ENCODE measurements at places on chromosomes 11 and 22.

DNA sequence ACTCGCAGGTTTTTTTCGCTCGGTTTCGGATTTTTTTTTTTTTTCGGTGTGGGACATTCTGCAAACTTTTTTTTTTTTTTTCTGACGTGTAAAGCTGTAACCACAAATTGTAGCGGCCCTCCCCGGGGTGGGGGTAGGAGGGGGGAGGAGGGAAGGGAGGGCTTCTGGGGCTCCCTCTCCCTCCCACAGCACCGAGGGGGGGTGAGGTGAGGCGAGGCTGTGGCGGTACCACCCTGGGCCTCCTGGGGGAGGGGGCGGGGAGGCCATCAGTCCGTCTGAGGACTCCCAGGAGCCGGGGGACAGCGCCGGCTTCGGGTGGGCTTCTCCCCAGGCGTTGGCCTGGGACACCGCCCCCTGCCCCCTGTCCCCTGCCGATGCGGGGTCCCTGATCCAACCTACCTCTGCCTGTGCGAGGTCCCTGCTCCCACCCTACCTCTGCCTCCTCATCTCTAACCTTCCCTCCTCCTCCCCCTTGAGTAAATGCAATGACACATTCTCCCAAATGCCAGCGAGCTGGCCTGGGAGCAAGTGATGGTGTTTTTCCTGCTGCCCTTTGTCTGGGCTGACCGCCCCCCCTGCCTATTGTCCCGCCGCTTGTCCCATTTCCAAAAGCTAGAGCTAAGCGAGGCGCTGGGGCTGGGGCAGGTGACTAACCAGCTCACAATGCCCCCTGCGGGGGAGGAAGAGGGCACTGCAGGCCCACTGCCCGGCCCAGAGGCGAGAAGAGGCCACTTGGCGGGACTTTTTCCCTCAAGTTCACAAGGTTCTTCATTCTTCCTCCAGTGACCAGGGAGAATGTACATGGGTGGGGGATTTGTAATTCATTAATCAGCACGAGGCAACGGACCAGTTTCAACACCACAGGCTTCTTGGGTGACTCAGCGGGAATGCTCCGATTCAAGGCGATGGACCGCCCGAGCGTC lies 511 bp upstream of the CLCF1 start:
- DNase-seq, result peak; percentile 75

DNA sequence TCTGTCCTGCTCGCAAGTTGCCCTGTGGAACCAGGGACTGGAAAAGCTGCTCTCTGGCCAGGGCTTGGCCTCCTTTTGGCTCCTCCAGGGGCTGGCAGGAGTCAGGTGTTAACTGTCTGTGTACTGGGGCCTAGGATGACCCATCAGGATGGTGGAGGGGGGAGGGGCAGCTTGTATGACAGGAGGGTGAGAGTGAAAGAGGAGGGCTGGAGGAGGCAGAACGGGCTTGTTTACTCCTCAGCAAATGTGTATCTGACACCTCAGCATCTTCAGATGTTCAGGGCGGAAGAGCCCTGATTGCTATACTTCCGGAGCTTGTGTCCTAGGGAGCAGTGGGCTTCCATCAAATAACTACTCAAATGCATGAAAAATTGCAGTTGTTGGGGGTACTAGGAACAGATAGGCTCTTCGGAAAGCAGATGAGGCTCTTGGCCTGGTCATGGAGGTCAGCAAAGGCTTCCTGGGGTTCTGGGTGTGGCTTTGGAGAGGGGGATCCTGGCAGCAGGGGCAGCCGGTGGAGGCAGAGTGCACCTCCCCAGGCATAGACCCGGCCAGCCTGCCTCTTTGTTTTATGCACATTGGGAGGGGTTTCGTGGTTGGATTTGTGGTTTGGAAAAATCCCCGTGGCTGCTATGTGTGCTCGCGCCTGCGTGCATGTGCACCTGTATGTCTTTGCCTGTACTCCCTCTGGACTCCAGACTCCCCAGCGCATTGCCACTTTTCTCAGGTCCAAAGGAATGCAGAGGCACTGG lies 31.2 kb downstream of the CD82 start:
- DNase-seq, result no peak

DNA sequence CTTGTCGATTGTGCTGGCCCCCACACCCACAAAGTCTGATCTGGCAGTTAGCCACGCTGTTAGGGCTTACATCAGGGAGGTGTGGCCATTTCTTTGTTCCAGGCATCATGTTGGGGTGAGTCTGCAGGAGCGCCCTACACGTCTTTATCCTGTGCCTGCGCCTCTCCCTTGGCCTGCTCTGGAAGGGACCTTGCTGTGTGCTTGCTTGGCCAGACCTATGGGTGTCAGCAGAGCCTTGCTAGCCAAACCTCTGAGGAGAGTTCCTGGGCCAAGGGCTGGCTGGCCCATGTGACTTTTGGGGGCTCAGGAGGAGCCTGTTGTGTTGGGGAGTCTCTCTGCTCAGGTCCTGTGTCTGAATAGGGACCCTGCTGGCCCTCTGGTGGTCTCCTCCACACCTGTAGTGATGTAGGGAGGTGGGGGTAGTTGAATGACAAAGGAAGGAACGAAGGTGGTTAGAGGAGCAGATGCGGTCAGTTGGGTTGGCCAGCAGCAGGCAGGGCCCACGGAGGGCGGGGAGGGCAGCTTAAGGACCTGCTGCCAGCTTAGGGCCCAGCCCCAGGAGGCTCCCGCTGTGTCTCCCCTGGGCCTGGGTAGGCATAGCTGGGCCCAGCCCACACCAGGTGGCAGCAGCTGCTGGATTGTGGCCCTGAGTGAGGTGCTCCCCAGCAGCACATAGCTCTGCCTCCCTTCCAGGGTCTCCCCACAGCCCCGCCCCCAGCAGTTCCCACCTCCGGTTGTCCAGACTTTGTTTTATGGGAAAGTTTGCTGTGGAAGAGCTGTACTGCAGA lies 7.9 kb downstream of the PPIL2 start:
- no peak for DNase-seq

DNA sequence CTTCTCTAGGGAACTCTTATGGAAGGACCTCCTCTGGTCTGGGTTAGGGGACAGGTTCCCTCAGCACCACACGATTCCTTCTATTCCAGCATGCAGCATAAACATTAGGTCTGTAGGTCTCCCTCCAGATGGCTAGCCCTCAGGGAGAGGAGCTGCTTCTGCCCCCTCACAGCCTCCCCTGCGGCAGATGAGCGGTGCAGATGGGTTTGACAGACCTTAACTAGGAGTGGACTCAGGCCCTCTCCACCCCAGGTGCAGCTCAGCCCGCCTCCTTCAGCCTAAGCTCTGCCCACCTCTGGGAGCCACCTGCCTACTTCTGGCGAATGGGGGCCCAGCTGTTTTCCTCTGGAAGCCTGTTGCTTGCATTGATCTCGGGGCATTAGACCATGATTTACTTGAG lies 55.7 kb upstream of the EIF3D start:
- DNase-seq, result no peak

- DNase-seq, result no peak
Measured at GRCh38 chr22:26970809-26971394, 313.5 kb downstream of the MIAT start.

DNA sequence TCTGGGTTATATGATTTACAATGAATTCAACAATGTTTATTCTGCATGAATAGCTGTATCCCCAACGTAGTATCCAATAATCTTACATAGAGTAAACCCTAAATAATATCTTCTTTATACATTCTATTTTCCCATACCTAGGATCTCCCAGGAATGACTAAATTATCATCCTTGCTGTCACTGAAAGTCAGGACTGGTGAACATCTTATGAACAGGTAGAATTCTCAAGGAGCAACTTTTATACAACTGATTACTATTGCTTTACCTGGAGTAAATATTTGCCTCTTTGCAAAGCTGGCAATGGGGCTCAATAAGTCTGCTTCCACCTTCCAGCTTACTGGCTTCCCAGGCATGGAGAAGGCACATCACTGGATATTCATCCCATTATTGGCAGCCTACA lies at the start of gene OR51B6:
Gene OR51B6 (plus strand): TSS at position 301 of the 400 bp plus-strand sequence. CDS start 0 bp downstream, at position 301.
- DNase-seq, result no peak

DNA sequence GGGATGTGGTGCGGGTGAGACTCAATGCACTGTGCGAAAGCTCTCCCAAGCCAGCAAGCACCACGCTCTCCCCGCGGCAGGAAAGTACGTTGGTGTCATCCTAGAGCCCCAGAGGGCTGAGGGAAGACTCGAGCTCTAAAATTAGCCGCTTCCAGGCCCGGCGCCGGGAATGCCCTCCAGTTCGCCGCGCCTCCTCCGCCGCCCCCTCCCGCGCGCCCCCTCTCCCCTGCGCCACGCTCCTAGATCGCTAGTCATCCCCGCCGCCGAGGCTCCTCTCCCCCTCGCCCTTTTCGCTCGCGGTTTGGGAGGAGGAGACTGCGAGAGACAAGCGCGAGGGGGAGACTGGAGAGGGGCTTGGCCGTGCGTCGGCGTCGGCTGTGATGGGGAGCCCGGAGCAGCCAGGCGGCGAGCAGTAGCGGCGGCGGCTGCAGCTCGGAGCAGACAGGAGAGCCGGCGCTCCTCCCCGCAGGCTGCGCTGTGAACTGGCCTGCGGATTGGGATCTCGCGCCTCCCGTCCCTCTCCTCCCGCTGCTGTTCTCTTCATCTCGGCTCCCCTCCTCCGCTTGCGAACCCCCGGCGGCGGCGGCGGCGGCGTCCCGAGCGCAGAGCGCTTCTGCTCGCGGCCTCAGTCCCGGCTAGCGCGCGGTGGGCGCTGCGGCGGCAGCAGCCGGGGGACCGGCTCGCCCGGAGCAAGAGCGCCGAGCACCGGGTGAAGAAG lies at the start of gene FAT3:
Gene FAT3 (plus strand): TSS at position 412 of the 718 bp plus-strand sequence. CDS start 127,295 bp downstream, outside the sequence.
- DNase-seq, result no peak

GRCh38 chr22:43288807-43289420 lies 54.3 kb downstream of the SCUBE1 start:
- DNase-seq, result no peak

GRCh38 chr22:38718414-38718813 lies 12.7 kb downstream of the GTPBP1 start:
- peak; percentile 41 for DNase-seq

DNA sequence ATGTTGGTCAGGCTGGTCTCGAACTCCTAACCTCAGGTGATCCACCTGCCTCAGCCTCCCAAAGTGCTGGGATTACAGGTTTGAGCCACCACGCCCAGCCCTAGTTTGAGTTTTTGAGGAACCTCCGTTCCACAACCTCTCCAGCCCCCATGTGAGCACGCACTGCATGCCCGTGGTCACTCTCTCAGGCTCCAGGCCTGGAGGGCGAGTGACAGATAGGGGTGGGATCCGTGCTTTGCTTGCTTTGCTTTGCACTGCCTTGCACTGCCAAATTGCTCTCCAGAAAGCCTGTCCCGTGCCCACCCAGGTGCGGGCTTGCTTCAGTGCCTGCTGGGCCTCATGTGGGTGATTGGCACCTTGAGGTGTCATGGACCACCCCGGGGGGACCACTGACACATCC lies 29.9 kb downstream of the FGF4 start:
- DNase-seq, result no peak

- DNase-seq, result no peak
Measured at GRCh38 chr11:13358596-13359270, 81.1 kb downstream of the BMAL1 start.

DNA sequence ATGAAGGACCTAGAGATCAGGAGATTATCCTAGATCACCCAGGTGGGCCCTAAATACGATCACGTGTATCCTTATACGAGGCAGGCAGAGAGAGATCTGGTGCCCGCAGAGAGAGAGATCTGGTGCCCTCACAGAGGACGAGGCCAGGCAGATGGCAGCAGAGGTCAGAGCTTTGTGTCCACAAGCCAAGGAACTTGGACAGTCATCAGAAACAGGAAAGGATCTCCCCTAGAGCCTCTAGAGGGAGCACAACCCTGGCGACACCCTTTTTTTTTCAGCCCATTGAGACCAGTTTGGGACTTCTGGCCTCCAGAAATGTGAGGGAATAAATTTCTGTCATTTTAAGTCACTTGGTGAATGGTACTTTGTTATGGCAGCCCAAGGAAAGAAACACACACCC lies 25.5 kb upstream of the TIMP3 start:
- no peak for DNase-seq

- DNase-seq, result no peak
Measured at GRCh38 chr11:83401506-83402225, 115.5 kb upstream of the CCDC90B start.

DNA sequence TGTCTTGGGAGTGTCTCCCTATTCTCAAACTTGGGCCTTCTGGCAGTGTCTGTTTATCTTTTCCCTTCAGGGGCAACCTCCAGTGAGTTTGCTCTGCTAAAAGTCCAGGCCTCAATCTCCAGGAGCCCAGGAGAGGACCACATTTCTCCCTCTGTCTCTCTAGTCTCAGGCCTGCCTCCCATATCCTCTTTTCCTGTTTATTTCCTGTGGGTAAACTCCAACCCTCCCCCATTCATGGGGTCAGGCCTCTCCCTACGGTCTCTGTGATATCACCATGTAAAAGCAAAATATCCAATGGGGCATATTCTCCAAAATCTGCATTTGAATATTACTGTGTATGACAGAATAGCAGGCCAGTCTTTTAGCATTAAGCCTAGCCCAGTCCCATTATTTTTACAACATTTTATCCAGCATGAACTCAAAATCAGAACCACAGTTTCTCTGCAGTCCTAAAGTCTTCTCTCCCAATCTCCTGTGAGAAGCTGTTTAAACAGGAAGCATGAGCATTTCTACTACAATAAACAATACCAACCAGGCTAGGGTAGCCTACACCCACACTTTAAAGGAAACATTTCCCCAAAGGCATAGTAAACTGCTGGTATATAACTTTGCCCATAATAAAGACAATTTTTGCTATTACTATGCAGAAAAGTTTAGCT lies 18.0 kb upstream of the TMEM135 start:
- DNase-seq, result no peak

GRCh38 chr11:66315921-66316811 lies 678 bp downstream of the CD248 start:
- DNase-seq, result no peak

- DNase-seq, result no peak
Measured at GRCh38 chr11:20010851-20011225, 149.4 kb downstream of the DBX1 start.

DNA sequence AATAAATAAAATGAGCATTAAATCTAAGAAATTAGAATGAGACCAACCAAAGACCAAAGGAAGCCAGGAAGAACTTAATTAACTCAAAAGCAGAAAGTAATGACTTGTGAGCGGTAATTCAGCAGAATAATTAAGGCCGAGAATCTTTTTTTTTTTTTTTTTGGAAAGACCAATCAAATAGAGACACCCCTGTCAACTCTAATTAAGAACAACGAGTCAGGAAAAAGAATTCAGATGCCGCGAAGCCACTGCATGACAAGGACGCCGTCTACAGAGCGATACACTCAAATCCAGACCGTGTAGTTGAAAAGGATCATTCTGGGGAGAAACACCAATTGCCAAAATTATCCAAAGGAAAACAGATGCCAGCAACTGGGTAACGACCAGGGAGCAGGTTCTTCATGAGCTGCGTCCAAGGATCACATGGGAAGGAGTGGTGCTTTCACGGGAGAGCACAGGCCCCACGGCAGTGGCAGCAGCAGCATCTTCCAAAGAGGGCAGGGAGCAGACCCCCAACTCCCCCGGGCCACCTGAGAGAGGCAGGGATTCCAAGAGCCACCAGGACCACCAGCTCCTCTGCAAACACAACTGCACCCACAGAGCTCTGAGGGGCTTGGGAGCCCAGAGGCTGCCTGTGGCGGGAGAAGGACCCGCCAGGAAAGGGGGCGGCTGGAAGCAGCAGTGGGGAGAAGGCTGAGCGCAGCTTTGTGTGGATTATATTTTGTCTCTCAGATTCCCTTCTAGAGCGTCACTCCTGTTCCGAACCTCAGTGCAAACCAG lies 469.8 kb downstream of the BRD1 start:
- DNase-seq, result no peak

All from NCI-H460 (cell line).